Activated CD4-positive, alpha-beta T cell treated with anti-CD3 and anti-CD28 coated beads, Interleukin-2, amount 10 ng/mL, durations not matched to agents 7 days and 5 days (primary cell): ENCODE measurements at places on chromosomes 16 and 17. TPM values are rescaled to one million over a fixed set of nuclear protein-coding genes. Genes with fewer than 3 reads are reported as not detected.

DNA sequence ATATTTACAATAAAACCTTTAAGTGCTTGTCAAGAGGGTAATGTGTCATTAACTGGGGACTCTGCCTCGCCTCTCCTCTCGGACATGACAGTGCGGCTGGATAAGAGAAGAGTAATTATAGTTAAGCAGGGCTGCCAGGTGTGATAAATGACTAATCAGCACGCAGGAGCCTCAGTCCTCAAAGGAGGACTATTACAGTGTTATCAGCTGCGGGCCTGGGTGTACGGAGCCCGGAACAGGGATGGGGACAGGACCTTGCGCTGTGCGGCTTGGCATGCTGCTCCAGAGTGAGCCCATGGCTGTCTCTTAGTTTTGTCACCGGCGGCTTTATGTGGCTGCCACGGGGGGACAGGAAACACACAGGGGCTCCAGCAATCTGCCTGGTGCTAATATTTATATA, 607.2 kb downstream of the MAF start:
- DNase-seq, result no peak

GRCh38 chr16:82328881-82329469, 159.0 kb upstream of the MPHOSPH6 start:
- DNase-seq, result no peak

DNA sequence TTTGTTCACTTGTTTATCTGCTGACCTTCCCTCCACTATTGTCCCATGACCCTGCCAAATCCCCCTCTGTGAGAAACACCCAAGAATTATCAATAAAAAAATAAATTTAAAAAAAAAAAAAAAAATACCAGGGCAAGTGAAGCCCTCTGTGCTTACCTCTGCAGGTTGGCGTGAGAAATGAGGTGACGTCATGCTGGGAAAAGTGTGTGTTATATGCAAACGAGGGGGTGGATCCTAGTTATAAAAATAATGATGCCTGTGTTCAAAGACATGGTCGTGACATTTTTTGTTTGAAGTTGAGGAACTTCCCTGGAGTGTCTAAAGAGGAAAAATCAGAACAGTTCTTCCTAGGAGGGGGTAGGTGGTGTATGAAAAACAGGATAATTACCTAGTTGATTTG, 20.2 kb downstream of the TMC7 start:
- no peak for DNase-seq

- DNase-seq, result no peak
Measured at GRCh38 chr17:6072157-6072556, 2.0 kb downstream of the WSCD1 start.

GRCh38 chr16:17768257-17768656, 297.5 kb upstream of the XYLT1 start:
- DNase-seq, result no peak

GRCh38 chr17:16933317-16934132, 38.4 kb downstream of the TNFRSF13B start:
- DNase-seq, result no peak

Gene CHD3
- total RNA-seq, result 216 TPM

Gene QPRT
- 3.9 TPM for total RNA-seq

Gene AHSP
- total RNA-seq, result not detected

Gene HIGD1B
- total RNA-seq, result not detected

Gene CSH1
- total RNA-seq, result not detected
